IMR-90 (cell line): ENCODE measurements at places on chromosomes 4 and X.

DNA sequence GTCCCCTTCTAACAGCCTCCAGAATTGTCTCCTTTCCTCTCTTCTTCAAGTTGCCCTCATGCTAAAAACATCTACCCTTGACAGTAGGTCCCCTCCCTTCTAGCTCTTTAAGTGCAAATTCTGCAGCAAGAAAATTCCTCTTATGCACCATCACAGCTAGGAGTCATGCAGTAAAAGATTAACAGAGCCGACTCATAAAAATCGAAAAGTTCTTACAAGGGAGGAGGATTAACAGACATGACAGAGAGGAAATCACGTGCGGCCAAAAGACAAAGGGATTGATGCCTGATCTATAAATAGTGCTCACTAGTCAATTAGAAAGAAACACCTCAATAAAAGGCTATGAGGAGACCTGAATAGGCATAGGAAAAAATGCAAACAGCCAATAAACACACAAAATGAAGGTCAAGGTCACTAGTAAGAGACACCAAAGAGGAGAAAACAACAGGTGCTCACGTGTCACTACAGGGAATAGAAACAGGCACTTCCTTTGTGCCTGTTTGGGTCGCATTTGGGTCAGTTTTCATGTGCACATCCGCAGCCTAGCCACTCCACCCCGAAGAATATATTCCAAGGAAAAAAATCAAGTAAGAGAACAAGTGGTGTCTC, 3.4 kb downstream of the RNF212 start:
- no peak overlapping the region for H3K27ac ChIP-seq
- H3K4me1 ChIP-seq = no peaks in the 10 kb centered on the region

- H3K4me3 ChIP-seq = no peak overlapping the region
- H3K36me3 ChIP-seq = no peaks in the 10 kb centered on the region
- no peaks in the 10 kb centered on the region for H3K27me3 ChIP-seq
- H3K4me1 ChIP-seq = peaks cover 19% of the 10 kb centered on the region
- no peak overlapping the region for H3K27ac ChIP-seq
Observed at GRCh38 chr4:26030780-26031179, 116.8 kb downstream of the SMIM20 start.

GRCh38 chr4:138945401-138945800, 70.2 kb upstream of the NOCT start:
- H3K27ac ChIP-seq = no peak overlapping the region
- H3K4me1 ChIP-seq = no peaks in the 10 kb centered on the region
- peaks cover 2% of the 10 kb centered on the region for H3K27me3 ChIP-seq
- no peak overlapping the region for H3K4me3 ChIP-seq
- no peak for DNase-seq

- no peak for DNase-seq
- H3K27ac ChIP-seq = no peak overlapping the region
- H3K4me3 ChIP-seq = no peak overlapping the region
- peaks cover 38% of the 10 kb centered on the region for H3K36me3 ChIP-seq
Observed at GRCh38 chr4:169131556-169132208, 121.6 kb upstream of the CBR4 start.

DNA sequence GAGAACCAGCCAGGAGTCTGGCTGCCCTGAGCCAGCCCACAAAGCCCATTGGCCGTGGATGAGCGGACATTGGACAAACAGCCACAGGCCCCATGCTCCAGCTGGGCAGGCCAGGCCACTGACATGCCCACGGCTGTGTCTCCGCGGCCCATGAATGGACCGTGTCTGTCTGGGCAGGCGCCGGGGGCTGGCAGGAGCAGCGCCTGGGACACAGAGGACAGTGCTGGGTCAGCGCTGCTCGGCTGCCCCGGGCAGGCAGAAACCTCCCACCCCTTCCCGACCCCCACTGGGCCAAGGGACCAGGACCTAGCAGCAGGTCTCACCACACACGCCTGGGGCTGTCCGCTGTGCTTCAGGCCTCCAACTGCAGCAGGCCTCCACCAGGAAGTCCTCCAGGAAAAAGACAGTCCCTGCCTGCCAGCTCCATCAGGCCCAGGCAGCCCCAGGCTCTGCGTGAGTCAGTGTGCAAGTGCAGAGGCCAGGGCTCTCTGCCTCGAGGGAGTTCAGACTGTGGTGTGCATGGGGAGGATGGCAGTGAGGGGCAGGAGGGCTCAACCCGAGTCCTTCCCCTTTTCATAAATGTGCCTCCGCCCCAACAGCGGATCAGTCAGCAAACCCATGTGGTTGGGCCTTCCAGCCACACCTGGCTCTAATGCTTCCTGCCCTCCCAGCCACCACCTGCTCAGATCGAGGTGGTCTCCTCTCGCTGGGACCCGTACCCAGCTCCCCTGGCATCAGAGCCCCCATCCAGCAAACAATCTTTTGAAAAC, 17.2 kb upstream of the FGFR3 start:
- no peak for DNase-seq
- H3K27ac ChIP-seq = no peak overlapping the region
- peaks cover 6% of the 10 kb centered on the region; the same call in 1 of the 2 replicates for H3K4me1 ChIP-seq
- peaks cover 2% of the 10 kb centered on the region; the same call in 1 of the 2 replicates for H3K27me3 ChIP-seq
- H3K4me3 ChIP-seq = no peak overlapping the region

DNA sequence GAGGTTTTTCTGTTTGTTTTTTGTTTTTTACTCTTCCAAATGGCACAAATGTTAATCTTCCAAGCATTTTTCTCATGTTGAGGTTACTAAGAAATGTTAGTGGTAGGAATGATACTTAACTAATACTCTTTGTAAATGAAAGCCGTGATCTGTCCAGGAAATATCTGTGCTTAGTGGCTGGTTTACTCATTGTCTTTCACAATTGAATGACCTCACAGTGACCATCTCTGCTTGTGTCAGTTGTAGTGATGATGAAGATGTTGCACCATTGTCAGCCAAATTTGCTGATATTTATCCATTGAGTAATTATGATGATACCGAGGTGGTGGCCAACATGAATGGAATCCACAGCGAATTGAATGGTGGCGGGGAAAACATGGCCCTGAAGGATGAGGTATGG, 93.5 kb downstream of the TNIP2 start:
- H3K4me1 ChIP-seq = peaks cover 21% of the 10 kb centered on the region
- no peak overlapping the region for H3K4me3 ChIP-seq
- peak; percentile 93 for DNase-seq

DNA sequence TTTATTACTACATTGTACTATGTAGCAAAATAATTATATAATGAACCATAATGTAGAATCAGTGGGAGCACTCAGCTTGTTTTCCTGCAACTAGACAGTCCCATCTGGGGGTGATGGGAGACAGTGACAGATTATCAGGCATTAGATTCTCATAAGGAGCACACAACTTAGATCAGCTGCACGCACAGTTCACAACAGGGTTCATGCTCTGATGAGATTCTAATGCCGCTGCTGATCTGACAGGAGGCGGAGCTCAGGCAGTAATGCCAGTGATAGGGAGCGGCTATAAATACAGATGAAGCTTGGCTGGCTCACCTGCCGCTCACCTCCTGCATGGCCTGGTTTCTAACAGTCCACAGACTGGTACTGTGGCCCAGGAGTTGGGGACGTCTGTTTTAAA, 199.2 kb downstream of the MAB21L2 start:
- no peaks in the 10 kb centered on the region for H3K36me3 ChIP-seq
- H3K27ac ChIP-seq = no peak overlapping the region
- no peaks in the 10 kb centered on the region for H3K4me1 ChIP-seq
- DNase-seq = no peak
- H3K4me3 ChIP-seq = no peak overlapping the region

- no peaks in the 10 kb centered on the region for H3K36me3 ChIP-seq
- peaks cover 2% of the 10 kb centered on the region; the same call in 1 of the 2 replicates for H3K27me3 ChIP-seq
- DNase-seq = peak; percentile 44
- H3K4me1 ChIP-seq = no peaks in the 10 kb centered on the region
- H3K4me3 ChIP-seq = no peak overlapping the region
- peak overlapping the region; percentile 74; the same call in 1 of the 2 replicates for H3K27ac ChIP-seq
Observed at GRCh38 chrX:133365871-133366611, 49.2 kb downstream of the GPC4 start.
